ENCODE measurements at places on chromosomes 6 and 20.

- DNase-seq: no peak
These were observed 237.5 kb upstream of the RSPO3 start for GRCh38 chr6:126880964-126881363.

- DNase-seq: no peak
These were observed 73.5 kb downstream of the ARMC2 start for GRCh38 chr6:108921547-108922361.

DNA sequence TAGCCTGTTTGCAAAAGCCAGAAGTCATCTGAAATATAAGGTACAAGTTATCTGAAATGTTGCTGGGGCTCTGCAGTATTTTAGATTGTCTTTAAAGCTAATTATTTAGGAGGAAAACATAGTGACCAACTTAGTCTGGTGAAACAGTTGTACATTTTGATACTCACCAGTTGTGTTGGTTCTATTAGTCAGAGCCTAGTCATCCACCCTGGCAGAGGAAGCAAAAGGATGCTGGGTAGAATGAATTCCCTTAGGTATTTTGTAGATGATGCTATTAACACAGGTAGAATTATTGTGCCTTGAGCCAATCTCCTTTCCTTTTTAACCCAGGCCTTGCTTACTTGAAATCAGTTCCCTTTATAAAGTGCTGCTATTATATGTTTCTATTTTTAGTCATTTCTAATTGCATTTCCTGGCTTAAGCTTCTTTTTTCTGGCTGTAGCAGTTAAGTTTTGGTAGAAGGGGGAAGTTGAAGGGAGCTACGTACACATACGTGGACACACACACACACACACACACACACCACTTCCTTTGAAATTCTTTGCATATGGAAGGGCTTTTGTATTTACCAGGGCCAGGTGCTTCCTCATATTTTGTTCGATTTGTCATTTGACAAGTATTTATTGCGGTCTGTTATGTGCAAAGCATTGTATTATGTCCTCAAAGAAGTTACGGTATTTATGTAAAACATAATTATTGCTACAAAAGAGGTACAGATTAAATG lies 82.4 kb downstream of the RTN4IP1 start:
- peak; percentile 49 for DNase-seq

DNA sequence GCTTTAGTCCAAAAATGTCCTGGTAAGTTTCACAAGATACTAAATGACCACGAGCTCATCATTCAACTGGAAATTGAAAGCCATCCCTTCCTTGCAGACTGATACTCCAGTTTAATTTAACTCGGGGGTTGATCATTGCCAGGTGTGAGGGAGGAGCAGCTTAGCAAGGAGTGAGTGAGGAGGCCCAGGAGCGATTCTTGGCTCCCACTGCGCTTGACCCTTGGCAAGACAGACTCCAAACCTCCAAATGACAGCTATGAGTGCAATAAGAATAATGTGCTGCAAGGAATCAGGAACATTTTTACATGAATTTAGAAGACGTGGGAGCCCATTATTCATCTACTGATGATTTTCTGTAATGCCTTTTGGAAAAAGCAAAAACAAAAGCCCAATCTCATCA lies 64.9 kb downstream of the LAMA4 start:
- DNase-seq: no peak

GRCh38 chr6:143755301-143755744 lies 77.6 kb downstream of the PHACTR2 start:
- no peak for DNase-seq

- DNase-seq: no peak
These were observed 171.4 kb upstream of the QKI start for GRCh38 chr6:163243083-163243482.

DNA sequence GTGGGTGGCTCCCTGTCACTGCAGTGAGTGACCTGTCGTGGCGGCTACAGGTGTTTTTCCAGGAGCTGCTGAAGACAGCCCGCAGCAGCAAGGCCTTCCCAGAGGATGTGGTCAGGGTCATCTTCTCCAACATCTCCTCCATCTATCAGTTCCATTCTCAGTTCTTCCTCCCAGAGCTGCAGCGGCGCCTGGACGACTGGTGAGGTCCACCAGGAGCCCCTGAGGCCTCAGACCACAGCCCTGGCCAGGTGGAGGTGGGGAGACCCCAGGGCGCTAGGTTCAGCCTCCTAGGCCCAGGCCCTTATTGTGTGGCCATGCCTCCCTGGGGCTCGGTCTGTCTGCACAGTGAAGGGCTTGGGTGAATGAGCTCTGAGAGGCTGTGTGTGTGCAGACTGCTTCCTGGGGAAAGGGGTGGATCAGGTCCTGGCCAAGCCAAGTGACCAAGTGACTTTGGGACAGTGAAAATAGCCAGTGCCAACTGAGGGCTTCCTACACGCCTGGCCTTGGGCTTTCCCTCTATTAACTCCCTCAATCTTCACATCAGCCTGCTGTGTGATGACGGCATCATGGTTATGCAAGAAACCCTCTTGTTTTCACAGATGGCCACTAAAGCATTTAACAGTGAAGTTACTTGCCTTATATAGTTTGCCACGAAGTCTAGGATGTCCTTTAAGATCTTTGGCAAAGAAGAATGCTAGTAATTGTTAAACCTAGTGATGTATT lies 6.4 kb downstream of the FGD2 start:
- DNase-seq: peak; percentile 77

DNA sequence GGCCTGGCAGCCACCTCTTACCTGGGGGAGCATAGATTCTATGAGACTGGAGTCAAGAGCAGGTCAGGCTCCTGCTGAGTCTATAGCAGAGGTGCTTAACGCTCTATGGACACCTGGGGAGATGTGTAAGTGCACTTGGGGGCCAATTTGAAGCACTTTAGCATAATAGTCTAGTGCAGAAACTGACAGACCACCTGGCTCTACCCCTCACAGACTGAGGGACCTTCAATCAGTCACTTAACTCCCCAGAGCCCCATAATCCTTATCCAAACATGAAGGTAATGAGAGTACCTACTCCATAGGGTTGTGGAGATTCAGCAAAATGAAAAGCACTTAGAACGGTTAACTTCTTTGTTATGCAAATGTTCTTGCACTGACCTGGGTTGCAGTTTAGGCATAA lies 87.3 kb upstream of the SLC22A16 start:
- DNase-seq: no peak

GRCh38 chr20:17179840-17180239 lies 47.0 kb upstream of the PCSK2 start:
- DNase-seq: no peak

- DNase-seq: no peak
These were observed 26.4 kb downstream of the SEC23B start for GRCh38 chr20:18533978-18534644.

DNA sequence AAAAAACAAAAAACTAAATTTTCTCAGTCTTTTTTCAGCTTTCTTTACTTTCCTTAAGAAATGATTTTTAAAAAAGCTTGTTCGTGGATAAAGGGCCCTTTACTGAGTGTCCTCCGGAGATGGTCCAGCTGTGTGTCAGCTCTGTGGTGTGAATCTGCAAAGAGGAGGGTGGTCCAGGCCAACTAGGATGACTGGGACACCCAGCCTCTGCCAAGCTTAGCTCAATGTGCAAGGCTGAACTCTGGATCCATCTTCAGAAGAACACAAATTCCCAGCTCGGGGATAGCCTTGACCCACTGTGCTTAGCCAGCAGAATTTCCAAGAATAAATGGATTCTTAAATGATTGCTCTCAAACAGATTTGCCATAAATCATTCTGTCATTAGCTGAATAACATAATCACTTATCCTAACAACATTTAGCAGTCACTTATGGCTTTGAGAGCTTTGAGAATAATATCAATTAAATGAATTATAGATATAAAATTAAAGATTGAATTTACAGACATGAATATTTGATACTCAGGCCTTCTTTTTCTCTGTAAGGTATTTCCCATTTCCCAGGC lies 14.2 kb upstream of the CALHM5 start:
- no peak for DNase-seq

DNA sequence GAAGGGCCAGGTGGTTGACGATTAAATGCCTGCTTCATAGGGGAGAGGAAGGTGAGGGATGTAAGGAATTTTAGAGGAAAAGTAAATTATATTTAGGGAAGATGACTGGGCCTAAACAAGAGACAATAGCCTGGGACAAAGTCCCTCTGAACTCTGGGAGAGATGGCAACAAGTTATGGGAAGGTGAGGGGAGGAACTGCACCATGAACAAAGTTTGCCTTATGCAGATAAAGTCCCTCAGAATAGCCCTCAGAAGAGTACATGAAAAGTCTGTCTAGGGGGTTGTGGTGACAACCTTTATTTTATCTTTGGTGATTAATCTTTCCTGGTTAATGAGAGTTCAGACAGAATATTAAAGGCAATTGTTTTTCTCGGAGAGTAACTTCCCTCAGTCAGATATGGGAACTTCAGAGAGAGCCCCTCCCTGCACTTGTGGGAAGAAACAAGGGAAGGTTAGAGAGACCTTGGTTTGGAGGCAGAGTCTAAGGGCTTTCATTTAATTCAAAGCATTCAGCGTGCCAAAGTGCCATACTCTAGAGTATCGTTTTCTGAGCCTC lies 27.1 kb upstream of the FAM217A start:
- DNase-seq: no peak

DNA sequence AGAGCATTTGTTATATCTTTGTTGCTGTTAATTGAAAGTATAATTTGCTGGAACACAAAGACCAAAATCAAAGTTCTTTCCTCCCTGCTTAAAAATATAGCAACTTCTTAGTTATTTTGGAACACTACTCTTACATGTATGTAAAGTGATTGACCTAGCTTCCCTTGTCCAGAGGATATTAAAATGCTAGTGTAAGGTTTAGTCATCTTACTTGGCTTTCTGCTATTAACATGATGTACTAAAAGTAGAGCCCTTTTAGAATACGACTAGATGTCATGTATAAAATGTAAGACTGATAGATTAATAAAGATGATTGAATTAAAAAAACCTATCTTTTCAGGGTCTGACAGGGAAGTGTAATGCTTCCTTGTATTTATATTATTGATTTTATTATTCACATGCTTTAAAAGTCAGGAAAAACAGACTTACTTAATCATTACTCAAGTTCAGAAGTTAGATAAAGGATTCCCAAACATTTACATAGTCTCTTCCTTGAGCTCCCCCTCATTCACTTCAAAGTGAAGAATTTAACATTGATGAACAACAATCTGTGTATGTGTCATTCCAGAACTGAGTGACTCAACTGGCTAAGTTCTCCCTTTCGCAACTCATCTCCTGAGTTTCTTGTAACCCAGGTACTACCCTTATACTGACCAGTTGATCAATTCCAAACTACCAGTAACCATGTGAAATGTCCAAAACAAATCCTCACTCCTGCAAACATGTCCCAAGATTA lies 50.9 kb downstream of the BTBD9 start:
- DNase-seq: peak; percentile 13

DNA sequence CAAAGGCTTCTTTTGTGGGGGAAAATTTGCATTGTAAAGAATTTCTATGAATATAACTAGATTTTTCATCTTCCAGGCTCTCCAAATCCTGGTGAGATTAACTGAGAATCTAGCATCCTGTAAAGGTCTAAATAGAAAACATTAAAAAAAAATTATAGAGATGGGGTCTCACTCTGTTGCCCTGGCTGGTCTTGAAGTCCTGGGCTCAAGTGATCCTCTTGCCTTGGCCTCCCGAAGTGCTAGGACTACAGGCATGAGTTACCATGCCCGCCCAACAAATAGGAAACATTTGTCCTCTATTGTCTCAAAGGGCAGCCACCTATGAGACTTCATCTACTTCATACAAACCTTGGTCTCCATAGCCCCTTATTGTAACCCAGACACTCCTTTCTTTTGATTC lies 25.2 kb upstream of the NCOA3 start:
- DNase-seq: no peak

- DNase-seq: no peak
These were observed 9.4 kb downstream of the RING1 start for GRCh38 chr6:33217681-33218080.

- peak; percentile 64 for DNase-seq
These were observed 68.2 kb upstream of the SUPT3H start for GRCh38 chr6:45445749-45446549.

- no peak for DNase-seq
These were observed 542.9 kb upstream of the JAG1 start for GRCh38 chr20:11216451-11217314.

GRCh38 chr6:139582956-139583355 lies 208.5 kb upstream of the CITED2 start:
- DNase-seq: no peak

DNA sequence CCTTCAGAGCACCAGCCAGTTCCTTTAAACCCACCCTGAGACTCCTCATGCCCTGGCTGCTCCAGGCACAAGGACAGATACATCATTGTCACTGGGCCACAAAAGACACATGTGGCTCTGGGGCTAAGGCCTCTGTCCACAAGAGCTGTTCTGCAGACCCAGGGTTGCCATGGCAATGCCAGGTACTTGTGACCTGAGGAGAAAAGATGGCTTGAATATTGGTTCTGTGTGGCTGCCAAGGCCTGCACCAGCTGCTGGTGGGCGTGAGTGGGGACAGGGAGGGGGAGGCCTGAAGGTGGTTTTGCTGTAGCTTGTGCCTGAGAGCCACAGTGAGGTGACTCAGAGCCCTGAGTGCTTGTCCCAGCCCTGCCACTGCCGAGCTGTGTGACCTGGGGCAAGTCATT lies 31.8 kb downstream of the SAYSD1 start:
- DNase-seq: no peak

Data from hepatic stellate cell (primary cell).